ENCODE measurements at places on chromosomes 7 and 10.

GRCh38 chr7:66460921-66461361, 167.7 kb upstream of the KCTD7 start:
- no peaks in the 10 kb centered on the region for H3K36me3 ChIP-seq
- no peak for DNase-seq
- H3K27ac ChIP-seq: no peak overlapping the region
- H3K4me1 ChIP-seq: peaks cover 11% of the 10 kb centered on the region

DNA sequence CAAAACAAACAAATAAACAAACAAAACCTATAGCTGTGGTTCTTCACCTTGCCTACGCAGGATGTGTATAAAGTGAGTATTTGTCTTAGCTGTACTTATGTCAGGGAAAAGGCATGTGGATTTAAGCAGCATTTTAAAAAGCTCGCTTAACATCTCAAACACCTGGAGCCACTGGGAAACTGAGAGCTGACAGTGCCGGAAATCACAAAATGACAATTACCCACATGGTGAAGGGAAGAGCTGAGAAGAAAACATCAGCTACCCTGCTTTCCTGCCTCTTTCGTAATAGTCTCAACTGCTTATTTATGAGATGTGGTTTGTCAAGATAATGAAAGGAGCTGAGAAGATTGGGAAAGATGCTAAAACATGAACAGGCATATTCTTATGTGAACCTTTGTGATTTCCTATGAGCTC, 31.1 kb upstream of the MSMB start:
- H3K27me3 ChIP-seq: peaks cover 6% of the 10 kb centered on the region
- H3K36me3 ChIP-seq: no peaks in the 10 kb centered on the region

DNA sequence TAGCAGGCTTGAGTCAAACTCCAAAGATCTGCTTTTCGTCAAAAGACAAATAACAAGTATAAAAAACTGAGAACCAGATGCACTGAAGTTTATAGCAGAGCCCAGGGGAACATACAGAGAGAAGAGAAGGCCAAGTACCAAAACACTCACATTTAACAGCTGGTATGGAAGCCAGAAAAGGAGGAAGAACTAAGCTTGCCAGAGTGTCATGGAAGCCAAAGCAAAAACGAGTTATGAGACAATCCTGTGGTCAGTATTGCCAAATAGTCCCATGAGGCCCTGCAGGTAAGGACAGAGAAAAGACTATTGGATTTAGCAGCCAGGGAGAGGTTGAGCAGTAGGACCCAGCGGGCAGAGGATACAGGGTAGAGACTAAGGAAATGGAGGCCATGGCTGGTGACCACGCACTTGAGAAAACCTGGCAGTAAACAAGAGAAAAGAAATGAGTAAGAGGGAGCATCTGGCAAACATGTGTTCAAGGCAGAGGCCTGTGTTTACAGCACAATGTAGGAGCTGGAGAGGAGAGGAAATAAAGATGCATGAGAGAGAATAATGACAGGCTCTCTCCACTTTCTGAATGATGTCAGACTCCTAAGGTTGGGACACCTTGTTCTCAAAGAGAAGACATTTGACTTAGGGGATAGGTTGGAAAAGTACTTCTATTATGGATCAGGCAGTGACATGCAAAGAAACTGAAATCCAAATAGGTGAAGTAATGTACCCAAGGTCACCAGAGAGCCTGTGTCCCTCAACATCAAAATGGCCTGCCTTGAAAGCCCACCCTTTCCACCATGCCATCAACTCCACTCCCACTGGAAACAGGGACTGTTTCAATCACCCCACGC, 9.1 kb downstream of the CREB3L2 start:
- peak; percentile 44 for DNase-seq
- H3K4me1 ChIP-seq: peaks cover 32% of the 10 kb centered on the region
- no peaks in the 10 kb centered on the region for H3K27me3 ChIP-seq
- no peak overlapping the region for H3K4me3 ChIP-seq

GRCh38 chr10:18665815-18666558, 6.8 kb downstream of the ARL5B start:
- DNase-seq: no peak
- H3K27me3 ChIP-seq: no peaks in the 10 kb centered on the region
- H3K36me3 ChIP-seq: peaks cover 31% of the 10 kb centered on the region

DNA sequence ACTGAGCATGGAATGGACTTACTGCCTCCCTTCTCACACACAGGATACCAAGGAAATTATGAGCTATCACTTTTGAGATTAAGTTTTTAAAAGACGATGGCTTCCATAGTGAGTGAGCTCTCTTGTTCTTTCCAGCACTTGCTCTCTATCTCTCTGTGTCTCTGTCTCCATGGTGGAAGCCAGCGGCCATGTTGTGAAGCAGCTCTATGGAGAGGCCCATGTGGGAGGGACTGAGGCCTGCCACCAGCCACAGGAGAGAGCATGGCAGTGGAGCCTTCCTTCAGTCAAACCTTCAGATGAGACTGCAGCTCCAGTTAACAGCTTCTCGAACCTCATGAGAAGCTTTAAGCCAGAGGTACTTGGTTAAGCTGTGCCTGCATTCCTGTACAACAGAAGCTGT, 20.5 kb upstream of the PDIA4 start:
- no peaks in the 10 kb centered on the region for H3K4me1 ChIP-seq
- H3K36me3 ChIP-seq: no peaks in the 10 kb centered on the region
- H3K27ac ChIP-seq: no peak overlapping the region
- DNase-seq: no peak
- peaks cover 9% of the 10 kb centered on the region for H3K27me3 ChIP-seq
- no peak overlapping the region for H3K4me3 ChIP-seq

DNA sequence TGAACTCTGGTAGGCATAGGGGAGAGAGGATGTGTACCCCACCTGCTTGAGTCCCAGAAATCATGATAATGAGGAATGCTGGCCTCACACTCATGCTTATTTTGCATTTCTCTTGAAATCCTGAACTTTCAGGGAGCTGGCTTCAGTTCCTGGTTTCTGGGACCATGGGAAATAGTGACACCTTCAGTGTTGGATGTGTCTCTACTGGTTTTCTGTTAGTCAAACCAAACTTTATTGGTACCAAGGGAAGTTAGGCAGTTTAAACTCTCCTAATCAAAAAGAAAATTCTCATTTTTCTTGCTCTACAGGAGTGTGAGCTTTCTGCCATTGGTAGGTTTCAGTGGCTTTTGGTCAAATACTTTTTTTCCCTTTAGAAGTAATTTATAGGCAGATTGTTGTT, 11.8 kb upstream of the PCGF5 start:
- H3K4me3 ChIP-seq: no peak overlapping the region
- no peak for DNase-seq
- H3K4me1 ChIP-seq: peaks cover 40% of the 10 kb centered on the region
- H3K36me3 ChIP-seq: peaks cover 12% of the 10 kb centered on the region
- no peaks in the 10 kb centered on the region for H3K27me3 ChIP-seq
- no peak overlapping the region for H3K27ac ChIP-seq

Data from activated naive CD4-positive, alpha-beta T cell treated with anti-CD3 and anti-CD28 coated beads, Interleukin-2, amount 10 ng/mL, durations not matched to agents 7 days and 5 days (primary cell).